ENCODE measurements at places on chromosomes 1 and 21.

GRCh38 chr1:248306103-248306502 lies 2.9 kb upstream of the OR2T12 start:
- no peak for DNase-seq

- DNase-seq = peak; percentile 51
Observed at GRCh38 chr1:42176902-42177519, 12.5 kb upstream of the GUCA2A start.

DNA sequence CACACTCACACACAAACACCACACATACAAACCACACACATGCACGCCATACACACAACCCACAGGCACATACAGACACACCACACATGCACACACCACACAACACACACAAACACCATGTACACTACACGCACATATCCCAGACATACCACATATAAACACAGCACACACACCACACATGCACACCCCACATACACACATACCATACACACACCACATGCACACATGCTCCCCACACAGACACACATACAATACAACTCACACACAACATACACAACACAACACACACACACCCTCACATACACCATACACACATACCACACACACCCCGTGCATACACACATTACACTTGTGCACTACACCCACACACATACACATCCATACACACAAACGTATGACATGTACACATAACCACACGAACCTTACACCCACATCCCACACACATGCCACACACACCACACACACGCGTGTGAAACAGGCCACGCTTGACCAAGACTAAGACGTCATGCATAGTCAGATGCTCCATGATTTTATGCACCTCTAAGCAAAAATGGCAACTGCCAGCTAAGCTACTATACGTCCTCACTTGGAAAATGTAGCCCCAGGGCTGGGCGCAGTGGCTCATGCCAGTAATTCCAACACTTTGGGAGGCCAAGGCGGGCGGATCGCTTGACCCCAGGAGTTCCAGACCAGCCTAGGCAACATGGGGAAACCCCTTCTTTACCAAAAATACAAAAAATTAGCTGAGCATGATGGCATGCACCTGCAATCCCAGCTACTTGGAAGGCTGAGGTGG lies 77.4 kb upstream of the TMPRSS2 start:
- DNase-seq = no peak

DNA sequence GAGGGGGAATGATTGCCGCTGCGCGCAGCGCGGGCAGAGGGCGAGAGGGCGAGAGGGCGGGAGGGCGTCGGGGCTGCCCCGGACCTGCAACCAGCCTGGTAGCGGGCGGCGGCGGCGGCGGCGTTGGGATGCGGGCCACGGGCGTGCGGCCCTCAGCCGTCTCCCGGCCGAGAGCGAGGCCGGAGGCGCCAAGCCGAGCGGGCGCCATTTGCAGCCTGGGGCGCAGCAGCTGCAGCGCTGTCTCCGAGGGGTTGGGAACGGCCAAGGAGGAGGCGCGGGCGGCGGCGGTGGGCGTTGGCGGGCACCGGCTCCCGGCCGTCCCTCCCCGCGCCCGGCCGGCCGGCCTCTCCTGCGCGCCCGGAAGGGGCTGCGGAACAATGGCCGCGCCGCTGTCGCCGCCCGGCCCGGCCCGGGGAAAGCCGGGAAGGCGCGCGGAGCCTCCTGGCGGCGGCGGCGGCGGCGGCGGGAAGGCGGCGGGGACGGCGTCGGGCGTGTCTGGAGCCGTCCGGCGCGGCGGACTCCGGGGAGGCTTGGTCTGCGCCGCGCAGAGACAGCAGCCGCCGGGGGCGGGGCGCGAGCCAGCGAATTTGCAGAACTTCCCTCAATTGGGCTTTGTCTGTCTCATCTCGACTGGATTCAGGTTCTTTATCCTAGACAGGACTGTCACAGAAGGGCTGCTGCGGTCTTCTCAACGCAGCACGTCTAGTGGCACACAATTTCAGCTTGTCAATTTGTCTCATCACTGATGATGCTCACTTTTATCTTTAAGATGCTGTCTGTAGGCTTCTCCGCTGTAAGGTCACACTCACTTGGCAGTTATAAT lies 35.7 kb downstream of the ZBTB8B start:
- peak; percentile 90 for DNase-seq

GRCh38 chr1:68917456-68917855 lies 420.6 kb upstream of the DEPDC1 start:
- no peak for DNase-seq

DNA sequence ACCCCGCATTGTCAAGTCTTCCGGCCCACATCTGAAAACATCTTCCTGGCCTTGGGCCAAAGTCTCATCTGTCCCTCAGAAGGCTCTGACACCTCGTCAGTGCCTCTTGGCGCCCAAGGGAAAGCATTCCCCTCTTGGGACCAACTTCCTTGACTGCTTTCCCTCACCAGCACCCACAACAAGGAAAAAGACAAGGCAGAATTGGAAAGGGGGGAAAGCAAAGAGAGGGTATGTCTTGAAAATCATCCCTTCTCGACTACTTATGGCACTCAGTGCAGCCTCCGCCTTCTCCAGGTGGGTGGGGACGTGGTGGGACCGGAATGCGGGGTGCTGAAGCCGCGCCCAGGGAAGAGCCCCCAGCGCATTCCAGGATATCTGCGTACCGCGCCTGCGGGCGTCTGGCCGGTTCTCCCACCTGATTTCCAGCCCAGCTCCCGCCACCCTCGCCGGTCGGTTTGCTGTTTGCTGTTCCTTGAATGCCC lies 554 bp upstream of the SLC39A1 start:
- DNase-seq = no peak

DNA sequence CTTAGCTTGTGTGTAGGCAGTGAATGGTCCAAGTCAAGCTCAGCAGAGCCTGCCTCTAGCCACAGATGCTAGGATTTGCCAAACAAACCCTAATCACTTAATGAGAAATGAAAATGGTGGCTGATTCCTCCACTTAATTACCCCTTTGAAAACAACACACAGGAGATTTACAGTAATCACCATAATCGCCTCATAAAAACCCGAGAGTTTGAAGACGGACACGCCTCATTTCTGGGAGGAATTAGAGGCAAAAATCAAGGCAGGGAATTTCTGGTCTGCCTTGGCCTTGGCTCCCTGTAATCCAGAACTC lies 16.3 kb upstream of the FOXE3 start:
- no peak for DNase-seq

DNA sequence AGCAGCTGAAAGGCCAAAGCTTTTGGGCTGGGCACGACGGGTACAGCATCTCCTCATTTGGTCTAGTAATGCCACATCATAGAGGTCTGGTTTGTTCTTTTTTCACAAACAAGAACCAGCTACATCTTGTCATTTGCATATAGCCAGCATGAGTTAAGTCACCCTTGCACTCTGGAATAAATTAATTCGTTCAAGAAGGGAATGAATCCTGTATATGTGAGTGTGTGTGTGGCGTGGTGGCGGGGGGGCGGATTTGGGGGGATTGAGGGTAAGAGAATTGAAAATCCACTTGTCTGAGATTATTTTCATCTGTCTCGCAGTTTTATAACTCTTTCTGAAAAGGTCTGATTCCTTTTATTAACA lies 380.0 kb upstream of the CAMK1G start:
- DNase-seq = no peak

GRCh38 chr1:111747282-111747734 lies 8.1 kb upstream of the INKA2 start:
- DNase-seq = peak; percentile 82

DNA sequence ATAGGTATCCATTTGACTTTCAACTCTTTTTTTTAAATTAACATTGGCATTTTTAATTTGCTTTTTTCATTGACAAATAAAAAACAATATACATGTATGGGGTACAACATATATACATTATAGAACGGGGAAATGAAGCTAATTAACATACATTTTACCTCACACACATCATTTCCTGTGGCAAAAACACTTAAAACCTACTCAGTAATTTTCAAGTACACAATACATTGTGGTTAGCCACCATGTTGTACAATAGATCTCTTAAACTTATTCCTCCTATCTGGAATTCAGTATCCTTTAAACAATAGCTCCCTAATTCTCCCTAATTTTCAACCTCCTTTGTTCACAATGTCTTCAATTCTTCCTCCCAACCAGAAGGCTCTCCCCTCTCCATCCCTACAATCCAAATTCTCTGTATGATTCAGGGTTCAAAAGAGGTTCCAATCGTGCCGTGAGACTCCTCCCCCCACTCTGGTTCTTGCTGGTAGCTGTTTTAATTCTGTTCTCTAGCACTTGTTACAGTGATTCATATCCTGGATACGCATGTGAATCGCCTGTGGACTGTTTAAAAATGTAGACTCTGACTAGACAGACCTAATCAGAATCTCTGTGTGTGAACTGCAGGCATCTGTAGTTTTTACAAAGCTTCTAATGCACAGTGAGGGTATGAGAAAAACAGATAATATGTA lies 87.6 kb upstream of the DUSP10 start:
- DNase-seq = no peak

GRCh38 chr1:4802024-4802423 lies 147.6 kb downstream of the AJAP1 start:
- no peak for DNase-seq

DNA sequence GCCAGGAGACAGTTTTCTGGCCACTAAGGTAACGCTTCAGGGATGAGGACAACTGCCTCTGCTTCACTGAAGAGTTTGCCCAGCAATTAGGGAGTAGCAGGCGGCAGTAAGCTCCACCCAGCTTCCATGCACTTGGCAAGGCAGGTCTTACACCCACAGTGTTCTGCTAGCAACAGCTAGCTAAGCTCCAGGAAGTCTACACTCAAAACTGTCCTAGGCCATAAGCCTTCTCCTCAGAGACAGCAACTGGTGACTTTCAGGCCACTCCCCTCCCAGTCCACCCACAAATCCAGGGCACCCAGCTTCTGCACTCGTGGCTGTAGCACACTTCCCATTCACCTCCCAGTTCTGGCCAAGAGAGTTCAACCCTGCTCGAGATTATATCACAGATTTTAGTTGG lies 47.3 kb downstream of the KMO start:
- no peak for DNase-seq

DNA sequence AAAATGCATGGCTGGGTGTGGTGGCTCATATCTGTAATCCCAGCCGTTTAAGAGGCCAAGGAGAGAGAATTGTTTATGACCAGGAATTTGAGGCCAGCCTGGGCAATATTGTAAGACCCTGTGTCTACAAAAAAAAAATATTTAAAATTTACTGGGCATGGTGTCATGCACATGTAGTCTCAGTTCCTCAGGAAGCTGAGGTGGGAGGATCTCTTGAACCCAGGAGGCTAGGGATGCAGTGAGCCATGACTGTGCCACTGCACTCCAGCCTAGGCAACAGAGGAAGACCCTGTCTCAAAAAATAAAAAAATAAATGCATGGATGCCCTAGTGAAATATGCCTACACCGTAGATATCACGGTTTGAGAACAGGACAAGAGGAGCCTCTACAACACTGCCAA lies 1331.2 kb upstream of the B3GALT2 start:
- DNase-seq = no peak

GRCh38 chr1:216549796-216550195 lies 126.5 kb upstream of the USH2A start:
- no peak for DNase-seq

- DNase-seq = no peak
Observed at GRCh38 chr1:65163201-65163805, 15.3 kb downstream of the AK4 start.

DNA sequence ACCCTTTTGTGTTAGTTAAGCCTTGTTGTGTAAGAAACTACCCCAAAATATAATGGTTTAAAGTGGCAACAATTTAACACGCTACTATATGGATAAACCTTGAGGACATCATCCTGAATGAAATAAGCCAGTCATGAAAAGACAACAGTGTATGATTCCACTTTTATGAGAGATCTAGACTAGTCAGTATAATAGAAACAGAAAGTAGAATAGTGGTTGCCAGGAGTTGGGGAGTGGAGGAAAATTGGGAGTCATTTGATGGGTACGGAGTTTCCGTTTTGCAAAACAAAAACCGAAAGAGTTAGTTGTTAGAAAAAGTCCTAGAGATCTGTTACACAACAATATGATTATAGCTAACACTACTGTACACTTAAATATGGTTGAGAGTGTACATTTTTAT lies 16.0 kb upstream of the CHIA start:
- DNase-seq = no peak

- no peak for DNase-seq
Observed at GRCh38 chr21:29436143-29436542, 137.4 kb downstream of the BACH1 start.

DNA sequence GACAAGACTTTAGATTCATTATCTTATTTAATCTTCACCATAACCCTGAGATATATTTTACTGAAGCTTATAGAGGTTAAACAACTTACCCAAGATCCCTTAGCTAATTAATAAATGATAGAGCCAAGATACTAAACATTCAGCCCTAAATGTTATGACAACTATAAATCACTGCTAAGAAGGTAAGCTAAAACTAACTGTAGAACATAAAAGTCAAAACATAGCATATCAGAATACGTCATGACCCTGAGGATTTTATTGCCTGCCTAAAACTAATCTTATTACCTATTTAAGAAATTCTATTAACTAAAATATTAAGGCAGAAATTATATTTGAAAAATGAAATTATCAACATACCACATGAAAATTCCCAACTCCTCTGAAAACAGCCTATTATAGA lies 22.6 kb downstream of the EVI5 start:
- DNase-seq = no peak

DNA sequence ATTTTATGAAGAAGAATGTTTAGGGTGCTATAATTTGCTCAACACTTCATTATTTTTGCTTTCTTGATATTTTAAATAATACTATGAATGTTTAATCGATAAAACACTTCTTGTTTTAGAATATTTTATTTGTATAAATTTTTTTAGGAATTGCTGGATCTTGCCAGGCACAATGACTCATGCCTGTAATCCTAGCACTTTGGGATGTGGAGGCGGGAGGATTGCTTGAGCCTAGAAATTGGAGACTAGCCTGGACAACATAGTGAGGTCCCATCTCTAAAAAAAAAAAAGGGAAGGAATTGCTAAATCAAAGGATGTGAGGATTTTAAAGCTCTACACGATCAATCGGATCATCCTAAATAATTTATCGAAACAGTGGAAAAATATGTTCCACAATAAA lies 17.6 kb downstream of the RNF11 start:
- no peak for DNase-seq

DNA sequence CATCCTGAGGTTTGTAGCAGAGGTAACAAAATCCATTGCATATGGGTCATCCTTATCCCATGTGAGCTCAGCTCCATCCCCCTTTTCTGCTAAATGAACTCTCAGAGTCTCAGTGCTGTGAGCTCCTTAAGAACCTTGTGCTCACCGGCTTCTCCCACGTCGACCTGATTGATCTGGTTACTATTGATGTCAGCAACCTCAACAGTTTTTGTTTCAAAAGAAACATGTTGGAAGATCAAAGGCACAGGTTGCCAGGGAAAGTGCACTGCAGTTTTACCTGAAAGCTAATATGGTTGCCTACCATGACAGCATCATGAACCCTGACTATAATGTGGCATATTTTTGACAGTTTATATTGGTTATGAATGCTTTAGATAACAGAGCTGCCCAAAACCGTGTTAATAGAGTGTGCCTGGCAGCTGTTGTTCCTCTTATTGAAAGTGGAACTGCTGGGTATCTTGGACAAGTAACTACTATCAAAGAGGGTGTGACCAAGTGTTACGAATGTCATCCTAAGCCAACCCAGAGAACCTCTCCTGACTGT lies 131.4 kb downstream of the HS2ST1 start:
- no peak for DNase-seq

Measured in HEK293T (cell line).